ENCODE measurements at places on chromosomes 1 and 21.

DNA sequence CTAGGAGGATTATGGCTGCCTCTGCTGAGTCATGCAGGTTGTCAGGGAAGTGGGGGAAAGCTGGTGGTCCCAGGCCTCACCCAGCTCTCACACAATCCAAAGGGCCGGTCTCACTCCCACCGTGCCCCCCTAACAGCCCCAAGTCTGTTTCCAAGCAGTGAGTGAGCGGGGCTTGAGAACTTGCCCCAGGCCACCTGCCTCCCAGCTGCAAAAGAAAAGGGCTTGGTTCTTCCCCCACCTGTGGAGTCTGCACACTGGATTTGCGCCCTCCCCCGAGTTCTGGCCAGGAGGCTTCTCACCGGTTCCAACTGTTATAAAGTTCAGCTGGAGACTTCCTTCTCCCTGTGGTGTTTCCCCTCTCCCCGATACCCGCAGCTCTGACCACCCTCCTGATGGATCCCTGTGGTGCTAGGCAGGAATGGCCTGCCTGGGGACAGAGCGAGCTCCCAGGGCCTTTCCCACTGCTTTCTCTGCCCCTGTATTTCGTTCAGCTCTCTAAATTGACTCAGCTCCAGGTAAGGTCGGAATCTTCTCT is 222.3 kb downstream of the BARHL2 start:
- DNase-seq = no peak

GRCh38 chr1:82318265-82318664 is 517.5 kb downstream of the ADGRL2 start:
- DNase-seq = no peak

- no peak for DNase-seq
These were observed 36.4 kb downstream of the RCSD1 start for GRCh38 chr1:167666416-167666815.

- DNase-seq = no peak
These were observed 28.1 kb downstream of the KMO start for GRCh38 chr1:241560146-241560848.

DNA sequence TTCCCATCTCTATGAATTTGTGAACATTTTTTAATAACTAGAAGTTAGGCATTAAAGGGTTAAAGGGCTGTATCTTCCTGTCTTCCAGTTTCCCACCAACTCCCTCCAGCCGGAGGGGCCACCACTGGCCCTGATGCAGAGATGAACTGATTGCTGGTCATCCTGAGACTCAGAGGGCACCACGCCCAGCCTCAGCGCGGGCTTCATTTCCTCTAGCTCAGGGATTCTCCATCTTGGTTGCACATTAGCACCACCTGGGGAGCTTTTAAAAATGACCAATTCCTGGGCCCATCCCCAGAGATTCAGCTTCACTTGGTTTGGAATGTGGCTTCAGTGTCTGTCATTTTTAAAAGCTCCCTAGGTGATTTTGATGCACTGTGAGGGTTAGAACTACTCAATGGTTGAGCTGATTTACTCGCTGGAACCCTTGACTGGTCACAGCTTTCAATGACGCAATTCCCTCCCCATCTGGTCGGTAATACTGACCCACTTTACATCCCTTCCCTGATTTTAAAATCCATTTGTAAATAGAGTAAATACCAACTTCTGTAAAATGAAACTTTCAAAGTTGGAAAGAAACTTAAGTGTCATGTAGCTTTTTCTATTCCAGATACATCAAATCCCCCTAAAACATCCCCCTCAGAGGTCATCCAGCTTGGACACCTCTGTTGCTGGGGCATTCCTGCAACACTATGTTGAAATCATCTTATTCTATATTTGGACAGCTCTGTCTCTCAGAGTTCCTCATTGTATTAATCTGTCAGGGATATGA is 5.1 kb downstream of the NAV1 start:
- no peak for DNase-seq

DNA sequence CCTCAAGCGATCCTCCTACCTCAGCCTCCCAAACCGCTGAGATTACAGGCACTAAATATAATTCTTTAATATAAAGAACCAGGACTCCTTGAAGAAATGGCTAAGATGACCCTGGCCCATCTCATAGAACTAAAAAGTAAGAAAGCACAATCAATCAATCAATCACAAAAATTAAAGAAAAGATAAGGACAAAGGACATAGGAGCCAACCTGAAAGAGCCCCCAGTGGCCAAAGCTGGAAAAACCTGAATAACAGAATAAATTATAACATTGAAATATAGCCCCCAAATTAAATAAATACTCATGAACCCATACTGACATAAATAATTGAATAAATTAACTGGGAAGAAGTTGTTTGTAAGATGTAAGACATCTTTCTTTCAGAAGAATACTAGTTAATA is 8.9 kb downstream of the NUP210L start:
- no peak for DNase-seq

DNA sequence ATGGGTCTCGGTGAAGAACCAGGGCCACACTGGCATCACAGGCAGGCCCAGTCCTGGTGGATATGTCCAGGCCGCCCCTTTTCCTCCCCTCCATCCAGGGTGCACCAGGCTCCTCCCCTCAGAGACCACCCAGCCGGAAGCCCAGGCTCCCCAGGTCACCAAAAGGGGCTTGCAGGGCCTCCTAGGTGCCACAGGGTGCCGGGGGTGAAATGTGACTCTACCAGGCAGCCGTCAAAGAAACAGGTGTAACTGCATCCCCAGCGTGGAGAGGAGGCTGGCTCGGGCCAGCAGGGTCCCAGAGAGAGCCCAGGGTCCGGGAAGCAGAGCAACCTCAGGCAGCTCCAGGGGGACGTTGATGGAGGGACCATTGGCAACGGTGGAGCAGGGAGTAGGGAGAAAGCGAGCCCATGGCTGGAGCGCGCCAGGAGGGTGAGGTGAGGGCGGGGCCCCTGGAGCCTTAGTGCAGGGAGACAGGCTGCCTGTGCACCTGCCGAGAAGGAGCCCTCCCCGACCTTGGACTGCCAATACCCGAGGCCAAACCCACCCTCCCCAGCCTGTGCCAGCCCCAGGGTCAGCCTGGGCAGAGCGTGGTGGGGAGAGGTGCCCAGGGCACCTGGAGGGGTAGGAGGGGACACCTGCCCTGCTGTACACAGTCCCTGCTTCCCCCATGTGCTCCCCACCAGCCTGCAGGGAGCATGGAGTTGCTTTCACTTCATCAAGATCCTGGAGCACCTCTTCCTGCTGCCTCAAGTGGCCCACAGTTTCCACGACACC is 48.3 kb upstream of the POFUT2 start:
- DNase-seq = no peak

GRCh38 chr1:160061369-160062229 is 8.4 kb downstream of the KCNJ10 start:
- DNase-seq = no peak

DNA sequence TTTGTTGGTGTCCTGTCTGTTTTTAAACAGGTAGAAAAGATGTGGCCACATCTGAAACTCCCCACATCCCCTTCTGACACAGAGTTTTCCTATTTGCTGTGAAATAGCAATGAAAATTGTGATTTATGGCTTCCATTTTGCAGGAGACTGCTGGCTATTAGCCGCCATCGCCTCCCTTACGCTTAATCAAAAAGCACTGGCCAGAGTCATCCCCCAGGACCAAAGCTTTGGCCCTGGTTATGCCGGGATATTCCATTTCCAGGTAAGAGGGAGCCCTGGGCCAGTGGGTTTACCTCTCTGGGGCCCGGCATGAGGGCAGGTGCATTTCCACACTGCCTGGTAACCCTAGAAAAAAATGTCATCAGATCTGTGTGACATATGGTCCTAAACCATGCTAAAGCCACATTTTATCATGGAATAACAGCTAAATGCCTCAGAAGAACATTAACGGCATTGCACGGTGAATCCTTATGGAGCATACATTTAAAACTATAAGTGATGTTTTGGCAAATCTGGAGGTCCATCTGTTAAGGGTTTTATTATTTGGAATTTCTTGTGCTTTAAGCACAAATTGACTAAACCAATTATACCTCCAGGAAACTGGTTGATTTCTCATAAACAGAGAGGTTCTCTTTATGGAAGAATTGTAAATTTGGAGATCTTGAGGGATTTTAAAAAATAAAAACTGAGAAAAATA is 12.3 kb downstream of the CAPN9 start:
- no peak for DNase-seq

DNA sequence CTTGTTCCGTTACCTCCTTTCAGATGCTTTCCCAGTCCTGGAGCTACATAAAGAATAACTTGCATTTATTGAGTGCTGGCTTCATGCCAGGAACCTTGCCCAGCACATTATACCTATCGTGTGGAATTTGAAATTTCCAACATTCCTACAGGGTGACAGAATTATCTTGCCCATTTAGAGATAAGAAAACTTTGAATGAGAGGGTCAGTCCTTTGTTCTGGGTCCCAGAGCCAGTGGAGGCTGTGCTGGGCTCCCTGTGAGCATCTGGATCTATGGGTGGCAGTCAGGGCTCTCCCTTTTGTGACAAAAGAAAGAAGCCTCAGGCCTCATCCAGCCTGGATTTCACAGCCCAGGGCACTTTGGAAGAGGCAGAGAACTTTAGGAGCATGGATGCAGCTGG is 3.2 kb downstream of the GSTM4 start:
- no peak for DNase-seq

DNA sequence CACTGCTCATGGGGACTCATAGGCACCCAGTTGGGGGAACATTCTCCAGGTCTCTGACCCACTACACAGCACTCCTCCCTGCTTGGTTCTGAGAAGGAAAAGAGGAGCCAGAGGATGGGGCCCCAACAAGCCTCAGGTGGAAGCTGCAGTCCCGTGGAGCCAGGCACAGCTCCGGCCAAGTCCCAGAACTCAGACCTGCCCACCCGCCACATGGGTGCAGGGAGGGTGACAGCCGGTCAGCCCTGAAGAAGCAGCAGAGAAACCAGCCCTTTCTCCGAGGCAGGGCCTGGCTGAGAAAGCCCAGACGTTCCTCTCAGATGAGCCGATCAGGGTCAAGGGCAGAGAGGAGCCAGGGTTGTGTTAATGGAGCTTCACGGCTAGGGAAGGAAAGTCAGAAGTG is 106.5 kb downstream of the PRDM16 start:
- DNase-seq = no peak

GRCh38 chr1:150138044-150138443 is 11.7 kb upstream of the PLEKHO1 start:
- no peak for DNase-seq

DNA sequence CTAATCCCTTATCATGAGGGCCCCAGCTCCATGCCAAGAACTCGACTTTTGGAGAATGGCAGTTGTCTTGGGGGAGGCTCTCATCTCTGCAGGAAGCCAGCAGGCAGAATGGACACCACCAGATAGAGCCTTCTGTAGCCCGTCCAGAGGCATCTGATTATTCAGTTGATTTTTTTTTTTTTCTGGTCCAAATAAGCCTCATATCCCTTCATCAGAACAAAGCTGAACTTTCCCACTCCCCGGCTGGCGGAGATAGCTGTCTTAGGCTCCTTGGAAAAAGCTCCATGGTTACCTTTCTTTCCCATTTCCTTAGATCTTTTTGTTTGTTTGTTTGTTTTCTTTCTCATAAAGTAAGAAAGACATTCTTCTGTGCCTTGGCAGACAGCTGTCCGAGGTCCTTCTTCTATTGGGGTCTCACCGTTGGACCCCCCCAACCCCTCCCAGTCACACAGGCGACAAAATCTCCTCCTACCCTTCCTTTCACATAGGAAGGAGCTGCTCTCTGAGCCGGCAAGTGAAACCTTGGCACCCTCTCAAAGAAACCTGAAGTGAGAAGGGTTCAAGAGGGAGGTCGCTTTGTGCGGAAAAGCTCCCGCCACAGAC is 278.5 kb downstream of the RPS6KC1 start:
- DNase-seq = no peak

Data from LNCaP clone FGC (cell line).